CD4-positive, alpha-beta T cell treated with Interleukin-4 for 1 hour (primary cell): ENCODE measurements at places on chromosomes 3 and 15.

DNA sequence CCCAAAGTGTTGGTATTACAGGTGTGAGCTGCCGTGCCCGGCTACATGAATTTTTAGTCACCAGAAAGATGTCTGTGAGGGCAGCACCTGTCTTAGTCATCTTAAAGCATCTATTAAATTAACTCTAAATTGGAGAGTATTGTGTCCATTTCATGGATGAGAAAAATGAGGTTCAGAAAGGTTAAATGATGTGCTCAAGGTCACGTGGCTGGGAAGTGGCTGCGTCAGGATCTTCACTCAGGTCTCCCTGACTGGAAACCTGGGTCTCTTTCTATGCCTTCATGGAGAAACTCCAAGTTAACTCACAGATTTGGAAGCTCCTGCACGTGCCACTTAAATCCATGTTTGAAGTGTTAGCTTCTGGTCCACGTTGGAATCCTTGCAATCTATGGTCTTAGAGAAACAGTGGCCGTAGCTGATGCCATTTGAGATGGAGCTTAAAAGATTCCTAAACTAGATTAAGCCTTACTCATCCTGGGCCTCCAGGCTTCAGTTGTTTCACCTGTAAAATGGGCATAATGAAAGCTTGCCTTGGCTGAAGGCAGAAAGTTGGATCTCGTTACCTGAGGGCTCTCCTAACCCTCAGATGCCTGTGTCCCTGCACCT lies 5.2 kb upstream of the TMEM40 start:
- DNase-seq, result no peak

DNA sequence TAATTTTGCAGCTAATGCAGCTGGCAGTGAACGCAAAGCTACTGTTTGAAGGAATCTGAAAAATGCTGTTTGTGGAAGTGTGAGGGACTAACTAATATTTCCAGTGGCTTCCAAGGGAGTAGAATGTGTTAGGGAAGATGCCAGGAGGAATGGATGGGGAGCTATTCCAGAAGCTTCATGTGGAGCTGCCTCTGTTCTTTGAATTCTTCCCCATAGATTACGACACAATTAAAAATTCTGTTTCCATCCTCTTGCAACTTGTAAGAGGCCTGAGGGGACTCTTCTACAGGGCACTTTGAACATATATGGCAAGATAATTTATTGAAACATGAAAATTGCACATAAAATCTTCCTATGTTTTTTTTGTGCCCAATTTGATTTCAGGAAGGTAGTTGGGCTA lies 74.3 kb upstream of the CTXND1 start:
- DNase-seq, result no peak

GRCh38 chr3:32373276-32373675 lies 18.4 kb upstream of the CMTM7 start:
- no peak for DNase-seq

- no peak for DNase-seq
These were observed 2.1 kb upstream of the CMTM8 start for GRCh38 chr3:32236377-32236776.

GRCh38 chr3:176119826-176120225 lies 1077.5 kb downstream of the TBL1XR1 start:
- DNase-seq, result no peak
